NCI-H2081 treated with DMSO at 0.1 percent for 48 hours (cell line): ENCODE measurements at places on chromosomes 4 and X.

GRCh38 chr4:84622959-84623358 lies 40.0 kb downstream of the CDS1 start:
- DNase-seq: no peak

GRCh38 chr4:108175966-108176365 lies 7.2 kb upstream of the LEF1 start:
- no peak for DNase-seq

GRCh38 chr4:149931431-149931830 lies 115.8 kb upstream of the IQCM start:
- no peak for DNase-seq

DNA sequence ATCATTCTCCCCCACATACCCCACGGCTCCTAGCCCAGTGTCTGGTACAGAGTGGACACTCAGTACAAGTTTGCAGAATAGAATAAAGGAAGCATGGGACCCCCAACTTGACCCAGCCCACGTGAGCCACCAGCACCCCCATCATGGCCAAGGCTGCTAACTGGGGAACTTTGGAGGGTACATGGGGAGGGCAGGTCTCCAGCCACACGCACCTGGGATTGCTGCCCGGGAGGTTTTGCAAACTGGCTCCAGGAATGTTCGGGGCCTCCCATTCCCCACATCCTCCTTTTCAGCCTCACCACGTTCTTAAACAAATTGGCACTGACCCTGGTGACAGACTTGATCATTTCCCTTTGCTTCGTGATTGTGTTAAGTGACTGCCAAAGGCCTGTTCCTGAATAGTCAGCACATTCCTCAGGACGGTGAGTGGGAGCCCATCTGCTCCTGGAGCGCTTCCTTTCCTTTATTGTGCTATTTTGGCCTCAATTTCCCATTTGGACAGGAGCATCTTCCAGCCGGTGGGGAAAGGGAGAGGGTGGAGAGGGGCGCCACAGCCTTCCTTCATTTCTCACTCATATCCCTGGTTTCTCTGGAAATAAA lies 18.7 kb upstream of the XPNPEP2 start:
- DNase-seq: no peak

GRCh38 chrX:626745-627509 lies 3.7 kb upstream of the SHOX start:
- no peak for DNase-seq

- DNase-seq: no peak
Measured at GRCh38 chrX:40845331-40845911, 110.1 kb upstream of the MED14 start.

DNA sequence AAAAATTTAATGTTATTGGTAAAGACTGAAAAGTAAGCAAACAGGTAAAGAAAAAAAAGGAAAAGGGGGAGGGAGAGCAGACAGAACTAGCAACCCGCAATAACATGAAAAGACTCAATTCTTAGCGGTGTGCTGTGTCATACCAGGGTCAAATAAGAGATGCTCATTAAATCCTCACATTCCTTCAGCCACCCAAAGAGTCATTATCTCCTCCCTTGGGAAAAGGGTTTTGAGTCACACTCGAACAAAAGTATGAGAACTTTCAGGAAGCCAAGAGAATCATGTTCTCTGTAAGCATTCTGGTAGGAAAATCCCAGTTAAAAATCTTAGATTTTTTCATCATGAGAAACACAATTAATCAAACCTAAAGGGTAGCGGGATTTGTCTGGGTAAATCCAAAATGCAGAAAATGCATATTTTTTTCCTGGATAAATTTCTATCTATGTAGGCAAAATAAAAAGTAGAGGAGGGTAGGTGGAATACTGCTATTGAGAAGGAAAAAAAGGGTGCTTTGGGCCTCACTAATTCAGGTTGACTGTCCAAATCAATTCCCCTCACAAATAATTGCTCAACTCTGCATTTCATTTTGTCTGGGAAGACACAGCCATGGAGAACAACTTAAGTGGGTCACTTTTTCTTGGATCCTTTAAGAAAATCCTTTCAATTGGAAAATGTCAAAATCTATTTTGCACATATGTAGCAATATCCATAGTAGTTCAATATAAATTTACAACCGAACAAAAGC lies 23.2 kb downstream of the TNIP3 start:
- no peak for DNase-seq

GRCh38 chrX:40570346-40571093 lies 10.2 kb upstream of the ATP6AP2 start:
- no peak for DNase-seq

DNA sequence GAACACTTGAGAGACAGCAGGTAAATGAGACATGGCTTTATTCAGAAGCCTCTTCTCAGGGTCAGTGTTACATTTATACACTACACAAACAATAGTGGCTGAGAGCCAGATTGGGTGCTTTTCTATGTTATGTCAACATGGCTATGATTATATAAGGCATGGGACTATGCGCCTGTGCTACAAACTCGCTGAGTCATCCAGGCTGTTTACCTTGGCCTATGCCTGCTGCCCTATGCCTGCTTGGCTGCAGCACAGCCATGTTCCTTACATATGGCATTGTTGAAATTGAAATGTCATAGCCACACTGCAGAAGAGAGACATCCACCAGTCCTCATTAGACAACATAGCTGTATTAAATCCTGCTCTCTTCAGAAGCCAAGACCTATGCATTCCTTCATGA lies 236.3 kb upstream of the NWD2 start:
- peak; percentile 55 for DNase-seq

DNA sequence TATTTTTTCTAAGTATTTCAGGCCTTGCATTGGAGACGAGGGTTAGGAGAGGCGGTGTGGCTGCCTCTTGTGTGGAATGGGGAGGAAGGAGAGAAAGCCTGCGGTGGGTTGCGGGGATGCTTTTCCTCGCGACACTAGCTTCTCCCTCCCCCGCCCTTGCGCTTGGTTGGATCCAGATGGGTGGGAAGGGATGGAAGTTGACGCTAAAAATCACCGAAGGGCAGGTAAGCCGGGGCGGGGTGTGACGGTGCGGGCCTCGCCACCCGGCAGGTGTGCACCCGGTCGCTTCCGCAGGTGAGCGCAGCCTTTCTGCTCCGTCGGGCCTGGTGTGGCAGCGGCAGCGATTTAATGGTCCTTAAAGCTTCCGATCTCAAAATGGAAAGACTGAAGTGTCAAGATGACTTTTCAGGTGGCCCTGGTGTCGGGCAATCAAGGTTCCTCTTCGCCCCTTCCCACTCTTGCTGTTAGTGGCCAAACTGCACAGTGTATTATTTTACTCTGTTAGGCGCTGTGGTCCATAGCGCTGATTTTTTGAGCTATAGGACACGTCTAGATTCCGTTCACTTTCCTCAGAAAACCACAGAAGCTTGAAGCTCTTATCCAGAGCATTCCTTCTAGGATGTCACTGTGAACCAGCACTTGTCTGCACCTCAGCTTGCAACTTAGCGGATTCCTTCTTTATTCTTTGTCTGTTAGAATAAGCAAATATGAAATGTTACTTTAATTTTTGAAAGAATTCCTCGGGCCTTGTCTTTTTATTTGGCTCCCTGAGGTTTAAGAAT lies 765 bp downstream of the ENOPH1 start:
- DNase-seq: no peak

DNA sequence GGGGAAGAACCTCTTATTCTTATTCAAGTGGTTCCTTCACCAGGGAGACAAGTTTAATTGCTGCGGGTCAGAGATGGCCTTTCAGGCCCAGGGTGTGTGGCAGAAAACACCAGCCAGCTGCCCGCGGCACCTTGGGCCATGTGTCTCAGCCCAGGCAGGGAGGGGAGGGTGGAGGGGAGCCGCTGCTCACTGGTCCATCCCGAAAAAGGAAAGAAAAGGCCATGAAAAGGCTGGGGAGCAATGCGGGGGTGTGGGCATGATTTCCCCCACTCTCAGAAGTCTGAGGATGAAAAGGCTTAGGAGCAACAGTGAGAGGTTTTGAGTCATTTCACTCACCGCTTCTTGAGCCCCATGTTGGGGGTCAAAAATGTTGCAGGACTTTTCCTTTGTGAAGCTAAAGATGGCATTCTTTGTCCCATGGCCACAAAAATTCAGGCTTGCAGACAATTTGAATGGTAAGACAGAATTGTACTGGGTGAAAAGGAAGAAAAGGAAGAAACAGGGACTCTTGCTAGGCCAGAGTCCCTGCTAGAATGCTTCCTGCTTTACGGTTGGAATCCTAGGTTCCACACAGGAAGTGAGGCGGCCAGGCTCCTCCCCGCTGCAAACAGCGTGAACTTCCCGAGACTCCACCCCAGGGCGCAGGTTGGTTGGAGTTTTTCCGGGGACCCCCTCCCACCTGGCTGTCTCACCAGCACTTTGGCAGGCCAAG lies 17.4 kb upstream of the FAM47E start:
- no peak for DNase-seq

DNA sequence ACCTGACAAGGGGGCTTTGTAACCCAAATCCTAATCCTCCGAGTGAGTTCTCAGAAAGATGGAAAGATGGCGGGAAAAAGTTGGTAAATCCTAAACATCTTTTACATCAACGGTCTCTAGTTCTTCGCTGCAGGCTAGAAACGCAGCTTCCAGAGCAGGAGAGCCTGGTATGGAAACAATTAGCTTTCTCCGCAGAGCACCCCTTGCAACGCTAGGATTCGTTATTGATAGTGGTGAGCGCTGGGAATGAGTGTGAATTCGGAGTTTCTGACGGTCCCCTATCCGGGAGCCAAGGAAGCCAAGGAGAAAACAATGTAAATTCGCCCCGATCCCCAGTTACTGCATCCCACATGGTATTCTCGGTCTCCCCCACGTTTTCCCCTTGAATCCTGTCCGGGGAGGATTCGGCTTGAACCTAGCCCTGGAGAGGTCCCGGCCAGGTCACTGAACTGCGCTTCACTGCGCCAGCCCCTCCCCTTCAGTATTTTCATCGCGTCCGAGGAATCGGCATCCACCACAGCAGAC lies 4.7 kb upstream of the NEUROG2 start:
- no peak for DNase-seq

GRCh38 chr4:107793996-107794395 lies 30.7 kb upstream of the SGMS2 start:
- no peak for DNase-seq

GRCh38 chr4:184896868-184897715 lies 71.3 kb upstream of the ACSL1 start:
- DNase-seq: no peak

DNA sequence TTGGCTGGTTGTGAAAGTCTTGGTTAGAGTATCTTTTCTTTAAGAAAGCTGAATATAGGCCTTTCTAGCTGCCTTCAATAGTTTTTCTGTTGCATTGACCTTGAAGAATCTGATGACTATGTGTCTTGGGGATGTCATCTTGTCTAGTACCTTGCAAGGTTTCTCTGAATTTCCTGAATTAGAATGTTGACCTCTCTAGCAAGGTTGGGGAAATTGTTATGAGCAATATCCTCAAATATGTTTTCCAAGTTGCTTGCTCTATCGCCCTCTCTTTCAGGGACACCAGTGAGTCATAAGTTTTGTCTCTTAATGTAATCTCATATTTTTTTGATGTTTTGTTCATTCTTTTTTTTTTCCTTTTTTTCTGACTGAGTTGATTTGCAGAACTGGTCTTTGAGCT lies 194.7 kb downstream of the RAB28 start:
- no peak for DNase-seq

DNA sequence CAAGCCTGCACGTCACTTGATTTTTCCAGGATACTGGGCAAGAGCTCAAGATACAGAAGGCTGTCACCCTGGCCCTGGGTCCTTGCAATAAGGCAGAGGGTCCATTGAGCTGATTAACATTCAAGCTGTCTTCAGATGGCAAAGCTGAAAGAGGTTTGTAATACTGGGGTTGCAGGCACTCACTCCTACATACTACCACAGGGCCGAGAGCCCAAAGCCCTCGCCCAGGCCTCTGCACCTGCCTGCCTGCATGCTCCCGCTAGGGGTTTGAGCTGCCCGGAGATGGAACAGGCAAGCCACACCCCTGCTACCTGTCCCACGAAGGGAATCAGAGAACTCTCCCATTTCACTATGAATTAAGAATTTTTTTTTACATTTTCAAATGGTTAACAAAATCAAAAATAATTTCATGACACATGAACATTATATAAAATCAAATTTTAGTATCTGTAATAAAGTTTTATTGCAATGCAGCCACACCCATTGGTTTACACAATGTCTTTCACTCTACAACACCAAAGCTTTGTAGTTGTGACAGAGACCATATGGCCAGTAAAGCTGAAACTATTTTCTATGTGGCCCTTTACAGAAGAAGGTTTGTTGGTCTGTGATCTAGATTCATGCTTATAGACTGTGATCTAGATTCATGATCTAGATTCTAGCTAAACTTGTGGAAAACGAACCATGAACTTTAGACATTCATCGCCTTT lies 530.4 kb upstream of the IGFBP7 start:
- DNase-seq: no peak

DNA sequence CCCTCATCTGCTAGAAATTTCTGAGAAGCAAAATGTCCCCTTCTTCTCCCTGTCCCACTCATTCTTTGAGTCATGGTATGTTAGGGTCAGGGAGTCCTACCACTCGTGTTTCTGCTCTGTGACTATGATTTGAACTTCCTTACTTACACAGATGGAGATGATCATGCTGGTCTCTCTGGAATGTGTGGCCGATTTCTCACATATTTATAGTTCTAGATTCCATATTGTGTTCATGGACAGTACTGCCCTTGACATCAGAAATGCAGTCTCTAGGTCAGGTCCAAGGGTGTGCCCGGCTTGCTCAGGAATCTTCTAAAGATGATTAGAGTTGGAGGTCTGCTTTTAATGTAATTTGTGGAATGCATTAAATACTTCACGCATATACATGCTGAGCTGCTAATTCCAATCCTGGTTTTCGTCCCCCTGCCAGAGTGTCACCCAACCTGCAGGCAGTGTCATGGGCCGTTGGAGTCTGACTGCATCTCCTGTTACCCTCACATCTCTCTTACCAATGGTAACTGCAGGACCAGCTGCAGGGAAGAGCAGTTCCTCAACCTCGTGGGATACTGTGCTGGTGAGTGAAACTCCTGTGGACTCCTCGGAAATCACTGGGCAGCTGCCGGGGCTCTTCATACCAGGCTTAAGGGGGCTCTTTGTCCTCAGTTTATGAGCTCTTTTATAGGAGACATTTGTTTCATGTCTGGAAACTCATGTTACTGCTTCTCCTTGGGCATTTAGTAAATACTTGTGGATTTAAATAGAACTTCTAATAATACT lies 214.1 kb upstream of the ANXA3 start:
- DNase-seq: no peak

DNA sequence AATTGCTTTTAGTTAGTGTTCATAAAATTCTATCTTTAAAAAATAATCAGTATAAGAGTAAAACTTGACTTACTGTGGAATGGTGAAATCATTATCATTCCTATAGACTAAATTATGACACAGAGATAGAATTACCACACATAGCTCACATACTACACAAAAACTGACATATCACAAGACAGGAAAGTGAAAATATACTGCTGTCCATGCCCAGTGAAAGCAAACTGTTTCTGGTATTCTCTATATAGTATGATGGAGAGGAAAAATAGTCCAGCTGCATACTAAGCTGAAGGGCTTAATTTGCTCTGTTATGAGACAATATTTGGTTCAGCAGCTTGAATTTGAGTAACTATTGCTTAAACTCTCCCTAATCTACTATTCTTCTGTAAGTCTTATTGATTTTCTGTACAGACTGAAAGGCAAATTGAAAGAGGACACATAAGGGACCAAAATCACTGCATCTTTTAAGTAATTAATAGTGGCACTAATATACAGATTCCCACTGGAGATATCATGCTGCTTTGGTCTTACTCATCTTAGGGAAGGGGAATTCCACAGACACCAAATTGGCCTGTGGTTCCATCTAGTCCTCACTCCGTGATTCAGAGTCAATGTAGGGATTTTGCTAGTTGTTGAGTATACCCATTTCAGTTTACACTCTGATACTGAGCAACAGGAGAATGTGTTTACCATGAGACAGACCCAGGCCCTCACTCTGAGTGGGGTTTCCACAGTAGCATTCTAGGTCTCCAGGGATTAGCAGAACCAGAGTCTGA lies 47.4 kb upstream of the AGA start:
- no peak for DNase-seq

GRCh38 chr4:4506961-4507360 lies 34.9 kb downstream of the STX18 start:
- no peak for DNase-seq
